ENCODE measurements at places on chromosomes 2 and 18. TPM values are rescaled to one million over a fixed set of nuclear protein-coding genes. Genes with fewer than 3 reads are reported as not detected.
A peak's percentile ranks its signal among the peaks of the same experiment; 100 is the strongest.

GKN2 gene
- not detected for total RNA-seq

DNA sequence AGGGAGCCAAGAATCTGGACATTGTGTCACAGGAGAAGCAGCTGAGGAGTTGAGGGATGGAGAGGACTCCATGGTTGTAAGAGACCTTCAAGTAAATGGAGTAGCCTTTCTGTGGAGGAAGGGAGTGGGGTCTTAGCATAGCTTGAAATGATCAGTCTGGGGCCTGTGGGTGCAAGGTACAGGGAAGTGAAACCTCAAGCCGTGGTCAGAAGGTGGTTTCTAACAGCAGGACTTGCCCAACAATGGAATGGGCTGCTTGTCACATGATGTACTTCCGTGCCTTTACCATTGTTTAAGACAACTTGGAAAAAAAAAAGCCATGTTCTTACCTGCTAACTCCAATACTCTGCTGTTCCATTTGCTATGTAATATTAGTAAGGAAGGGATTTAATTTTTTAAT lies 140.7 kb downstream of the LDLRAD4 start:
- DNase-seq = no peak

GRCh38 chr2:210318891-210319290 lies 3.9 kb upstream of the MYL1 start:
- peak; percentile 5 for DNase-seq

UGT1A4 gene
- not detected for total RNA-seq

- no peak for DNase-seq
Measured at GRCh38 chr2:29492701-29493100, 377.5 kb downstream of the CLIP4 start.

AKAIN1 gene
- not detected for total RNA-seq

FEV gene
- not detected for total RNA-seq

SEPTIN10 gene
- total RNA-seq = 45.7 TPM

DNA sequence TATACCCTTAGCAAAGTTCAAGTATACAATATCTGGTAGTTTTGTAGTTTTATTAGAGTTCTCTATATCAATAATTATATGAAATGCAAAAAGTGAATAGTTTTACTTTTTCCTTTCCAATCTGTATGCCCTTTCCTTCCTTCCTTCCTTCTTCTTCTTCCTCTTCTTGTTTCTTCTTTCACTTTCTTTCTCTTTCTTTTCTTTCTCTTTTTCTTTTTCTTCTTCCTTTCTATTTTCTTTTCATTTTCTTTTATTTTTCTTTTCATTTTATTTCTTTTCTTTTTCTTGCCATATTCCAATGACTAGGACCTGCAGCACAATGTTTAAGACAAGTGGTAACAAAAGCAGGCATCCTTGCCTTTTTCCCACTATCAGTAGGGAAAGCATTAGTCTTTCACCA lies 59.8 kb downstream of the CCDC68 start:
- no peak for DNase-seq

ACVR1 gene
- 22.5 TPM for total RNA-seq

DNA sequence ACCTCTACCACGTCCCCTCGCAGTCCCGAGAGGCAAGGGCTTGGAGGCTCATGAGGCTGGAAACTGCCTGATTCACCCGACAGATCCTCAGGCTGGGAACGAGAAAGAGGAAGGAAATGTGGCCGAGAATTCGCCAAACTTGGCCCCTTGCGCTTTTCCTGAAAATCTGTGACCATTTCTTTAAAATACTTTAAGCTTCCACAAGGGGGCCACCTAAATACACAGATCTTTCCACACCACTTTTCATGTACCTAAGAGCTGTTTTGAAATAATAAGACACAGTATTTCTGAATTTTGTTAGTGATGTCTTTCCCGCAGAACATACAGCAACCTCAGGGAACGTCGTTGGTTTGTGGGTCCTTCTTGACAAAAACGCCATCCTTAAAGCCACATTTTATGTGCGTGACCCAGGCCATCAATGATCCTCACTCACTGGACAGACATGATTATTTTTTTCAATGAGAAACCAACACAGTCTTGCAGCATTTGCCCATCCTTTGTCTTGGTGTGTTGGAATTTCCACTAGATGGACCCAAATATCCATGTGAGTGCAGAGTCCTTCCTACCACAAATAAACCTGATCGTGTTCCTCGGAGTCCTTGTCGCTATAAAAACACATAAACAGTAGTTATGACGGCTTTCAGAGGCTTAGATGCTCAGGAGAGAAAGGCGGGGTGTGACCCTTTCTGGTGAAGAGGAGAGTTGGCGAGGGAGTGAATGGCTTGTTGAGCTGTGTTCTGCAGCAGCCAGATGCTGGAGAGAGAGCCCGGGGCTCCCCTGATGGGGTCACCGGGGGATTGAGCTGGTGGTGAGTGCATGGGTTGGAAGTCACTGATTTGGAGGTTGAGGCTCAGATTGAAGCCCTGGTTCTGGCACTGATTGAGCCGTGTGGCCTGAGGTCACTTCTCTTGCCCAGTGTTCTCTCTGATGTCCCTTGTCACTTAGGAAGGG lies 25.0 kb downstream of the DCDC2C start:
- no peak for DNase-seq

GRCh38 chr2:229170916-229171315 lies 100.2 kb downstream of the PID1 start:
- no peak for DNase-seq

ABCG8 gene
- not detected for total RNA-seq

DNA sequence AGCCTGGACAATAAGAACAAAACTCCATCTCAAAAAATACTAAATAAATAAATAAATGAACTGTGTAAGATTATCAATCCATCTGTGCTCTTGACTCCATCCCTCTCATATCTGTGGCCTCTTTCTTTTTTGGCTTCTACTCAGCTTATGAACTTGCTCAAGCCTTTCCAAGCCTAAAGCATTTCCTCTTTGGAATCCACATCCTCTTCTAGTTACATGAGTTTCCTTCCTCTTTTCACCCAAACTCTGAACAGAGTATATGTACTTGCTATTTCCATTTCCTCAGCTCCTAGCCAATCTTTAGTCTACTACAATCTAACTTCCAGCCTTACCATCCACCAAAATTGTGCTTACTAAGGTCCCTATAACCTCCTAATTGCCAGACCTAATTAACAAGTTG lies 2.5 kb upstream of the DNAJC10 start:
- DNase-seq = no peak

TXNDC2 gene
- total RNA-seq = not detected

- no peak for DNase-seq
Measured at GRCh38 chr2:166115589-166115988, 12.2 kb downstream of the SCN1A start.

GRCh38 chr18:10490401-10491165 lies 35.2 kb upstream of the NAPG start:
- DNase-seq = no peak

NYAP2 gene
- not detected for total RNA-seq

GRCh38 chr2:237479747-237480146 lies 7.3 kb upstream of the MLPH start:
- DNase-seq = no peak

NAT8 gene
- not detected for total RNA-seq

DNA sequence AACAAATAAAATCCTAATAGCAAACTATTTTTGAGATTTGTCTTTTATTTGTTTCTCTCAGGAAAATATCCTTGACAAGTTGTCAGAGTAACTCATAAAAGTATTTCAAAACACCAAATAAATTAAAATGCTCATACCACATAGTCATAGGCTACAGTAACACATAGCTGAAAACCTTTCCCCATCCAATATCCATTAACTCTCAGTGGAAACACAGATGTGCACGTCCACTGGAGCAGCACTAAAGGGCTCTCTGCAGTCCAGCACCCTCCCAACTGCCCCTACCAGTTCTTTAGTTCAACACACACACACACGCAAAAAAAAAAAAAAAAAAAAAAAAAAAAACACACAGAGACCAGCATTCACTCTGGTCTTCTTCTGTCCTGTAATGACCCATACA lies 879 bp upstream of the XDH start:
- DNase-seq = no peak

DNA sequence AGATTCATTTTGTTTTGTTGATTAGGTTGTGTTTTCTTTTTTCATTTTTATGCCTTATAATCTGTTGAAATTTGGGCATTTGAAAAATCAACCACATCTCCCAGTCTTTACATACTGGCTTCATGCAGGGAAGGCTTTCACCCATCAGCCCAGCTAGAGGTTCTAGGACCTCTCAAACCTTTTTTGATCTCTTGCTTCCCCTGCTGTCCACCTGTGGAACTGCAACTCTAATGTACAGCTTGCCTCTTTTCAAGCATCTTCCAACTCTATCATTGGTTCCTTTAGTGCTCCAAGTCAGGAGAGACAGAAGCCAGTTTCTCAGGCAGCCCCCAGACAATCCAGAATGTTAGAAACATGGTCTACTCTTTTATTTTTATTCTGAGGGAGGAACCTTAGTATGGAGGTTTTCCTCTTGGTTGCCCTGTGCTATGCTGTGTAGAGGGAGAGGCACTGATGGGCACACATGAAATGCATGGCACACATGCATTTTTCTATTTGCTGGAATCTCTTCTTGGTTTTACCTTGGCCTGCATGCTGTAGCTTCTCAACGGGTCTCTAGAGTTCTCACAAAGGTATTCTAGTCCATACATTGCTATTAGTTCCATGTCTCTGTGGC lies 107.2 kb upstream of the L3MBTL4 start:
- peak; percentile 18 for DNase-seq

LRRC30 gene
- not detected for total RNA-seq

- DNase-seq = no peak
Measured at GRCh38 chr2:239215136-239215925, 185.5 kb downstream of the HDAC4 start.

- no peak for DNase-seq
Measured at GRCh38 chr2:119233326-119234020, 9.8 kb downstream of the STEAP3 start.

DNA sequence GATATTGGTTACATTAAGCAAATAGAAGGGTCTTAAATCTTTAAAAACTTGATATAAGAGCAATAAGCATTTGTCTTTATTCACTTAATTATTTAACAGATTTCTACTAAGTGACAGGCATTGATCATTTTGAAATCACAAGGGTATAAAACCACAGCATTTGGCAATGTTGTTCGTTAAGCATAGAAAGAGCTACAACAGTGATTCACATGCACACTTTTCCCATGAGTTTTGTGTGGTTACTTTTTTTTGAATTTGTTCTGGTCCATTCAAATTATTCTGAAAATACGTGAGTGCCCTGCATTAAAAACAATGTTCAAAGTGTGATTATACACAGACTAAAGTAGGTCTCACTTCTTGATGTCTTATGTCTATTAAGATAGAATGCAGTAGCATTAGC lies 52.2 kb downstream of the LYPD6B start:
- no peak for DNase-seq

CRACDL gene
- total RNA-seq = 1.4 TPM

DNA sequence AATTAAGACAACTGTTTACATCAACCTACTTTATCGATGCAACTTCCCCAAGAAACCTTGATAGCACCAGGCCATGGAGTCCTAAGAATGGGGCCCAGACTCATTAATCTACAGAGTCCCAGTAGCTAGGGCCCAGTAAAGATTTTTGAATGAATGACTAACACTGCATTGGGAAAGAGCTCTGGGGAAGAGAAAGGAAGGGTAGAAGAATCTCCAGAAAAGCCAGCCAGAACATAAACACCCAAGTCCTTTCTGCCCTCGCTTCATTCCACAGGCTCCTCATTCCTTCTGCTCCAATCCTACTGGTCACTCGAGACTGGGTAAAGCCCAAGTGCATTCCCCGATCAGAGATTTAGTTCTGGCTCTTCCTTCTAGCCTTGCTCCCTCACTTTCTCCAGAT lies 44.3 kb downstream of the CYRIA start:
- DNase-seq = no peak

- no peak for DNase-seq
Measured at GRCh38 chr2:205745661-205746419, 63.5 kb downstream of the NRP2 start.

ABCG5 gene
- total RNA-seq = not detected

DNA sequence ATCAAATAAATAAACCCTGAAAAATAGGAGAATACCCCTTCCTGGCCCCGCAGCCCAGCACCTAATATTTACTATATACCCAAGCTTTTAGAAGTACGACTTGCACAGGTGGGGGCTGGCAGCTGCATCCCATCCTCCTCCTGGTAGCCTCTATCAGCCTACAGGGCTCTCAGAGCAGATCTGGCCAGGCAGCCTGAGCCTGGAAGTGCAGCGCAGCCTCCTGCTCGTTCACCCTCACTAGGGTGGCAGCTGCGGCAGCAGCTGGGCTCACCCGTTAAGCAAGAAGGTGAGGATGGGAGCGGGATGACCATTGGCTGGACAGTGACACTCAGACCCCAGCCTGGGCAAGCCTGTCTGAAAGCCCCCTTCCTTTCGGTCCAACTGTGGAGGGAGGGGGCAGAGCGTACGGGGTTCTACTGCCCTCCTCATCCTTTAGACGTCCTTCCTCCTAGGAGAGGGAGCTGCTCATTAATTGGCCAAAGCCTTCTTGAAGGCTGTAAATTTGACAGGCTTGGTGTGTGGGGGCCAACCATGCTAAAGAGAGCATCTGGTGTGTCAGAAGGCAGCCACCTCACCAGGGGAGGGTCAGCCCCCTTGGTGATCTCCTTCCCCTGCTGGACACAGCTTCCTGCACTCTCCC lies 23.3 kb downstream of the MPHOSPH10 start:
- no peak for DNase-seq

LYPD1 gene
- total RNA-seq = 53.2 TPM

PRKAG3 gene
- not detected for total RNA-seq

DNA sequence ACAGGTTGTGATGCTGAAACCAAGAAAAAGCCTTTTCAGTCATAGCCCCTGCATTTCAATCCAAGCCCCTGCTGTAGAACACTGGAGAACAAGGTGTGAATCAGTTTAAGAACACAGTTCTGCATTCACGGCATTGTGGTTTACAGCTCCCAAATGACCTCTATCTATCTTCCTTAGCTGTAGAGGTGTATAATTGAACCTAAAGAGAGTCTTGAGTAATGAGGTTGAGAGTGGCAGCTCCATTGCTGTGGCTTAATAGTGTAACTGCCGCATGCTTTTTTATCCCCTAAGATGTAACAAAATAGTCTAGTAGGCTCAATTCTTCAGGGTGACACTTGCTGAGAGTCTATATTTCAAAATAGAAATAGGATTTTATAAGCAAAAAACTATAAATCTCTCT lies 121.3 kb upstream of the EPHA4 start:
- no peak for DNase-seq

All from kidney epithelial cell (primary cell).